ENCODE measurements at places on chromosomes 11 and 22.

GRCh38 chr11:14644226-14645014 lies 816 bp downstream of the PDE3B start:
- peak; percentile 68 for DNase-seq

DNA sequence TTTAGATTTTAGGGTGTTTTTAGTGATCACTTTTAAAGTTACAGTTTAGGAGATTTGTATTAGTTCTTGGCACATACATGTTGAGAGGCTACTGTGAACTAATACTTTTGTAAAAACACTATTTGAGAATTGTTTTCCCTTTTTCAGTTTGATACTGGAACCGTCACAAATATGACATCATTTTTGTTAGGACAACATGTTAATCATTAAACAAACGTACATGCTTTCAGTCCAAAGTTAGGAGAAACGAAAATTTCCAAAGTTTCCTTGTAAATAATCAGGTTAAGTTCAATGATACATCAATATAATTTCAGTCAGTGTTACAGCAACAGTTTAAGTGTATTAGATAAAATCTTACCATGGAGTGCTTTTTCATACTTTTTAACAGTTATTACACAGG lies 53.1 kb downstream of the SPECC1L start:
- no peak for DNase-seq

- no peak for DNase-seq
These were observed 38.5 kb upstream of the FJX1 start for GRCh38 chr11:35579557-35580396.

- no peak for DNase-seq
These were observed 56.2 kb upstream of the ZBED5 start for GRCh38 chr11:10914050-10914449.

DNA sequence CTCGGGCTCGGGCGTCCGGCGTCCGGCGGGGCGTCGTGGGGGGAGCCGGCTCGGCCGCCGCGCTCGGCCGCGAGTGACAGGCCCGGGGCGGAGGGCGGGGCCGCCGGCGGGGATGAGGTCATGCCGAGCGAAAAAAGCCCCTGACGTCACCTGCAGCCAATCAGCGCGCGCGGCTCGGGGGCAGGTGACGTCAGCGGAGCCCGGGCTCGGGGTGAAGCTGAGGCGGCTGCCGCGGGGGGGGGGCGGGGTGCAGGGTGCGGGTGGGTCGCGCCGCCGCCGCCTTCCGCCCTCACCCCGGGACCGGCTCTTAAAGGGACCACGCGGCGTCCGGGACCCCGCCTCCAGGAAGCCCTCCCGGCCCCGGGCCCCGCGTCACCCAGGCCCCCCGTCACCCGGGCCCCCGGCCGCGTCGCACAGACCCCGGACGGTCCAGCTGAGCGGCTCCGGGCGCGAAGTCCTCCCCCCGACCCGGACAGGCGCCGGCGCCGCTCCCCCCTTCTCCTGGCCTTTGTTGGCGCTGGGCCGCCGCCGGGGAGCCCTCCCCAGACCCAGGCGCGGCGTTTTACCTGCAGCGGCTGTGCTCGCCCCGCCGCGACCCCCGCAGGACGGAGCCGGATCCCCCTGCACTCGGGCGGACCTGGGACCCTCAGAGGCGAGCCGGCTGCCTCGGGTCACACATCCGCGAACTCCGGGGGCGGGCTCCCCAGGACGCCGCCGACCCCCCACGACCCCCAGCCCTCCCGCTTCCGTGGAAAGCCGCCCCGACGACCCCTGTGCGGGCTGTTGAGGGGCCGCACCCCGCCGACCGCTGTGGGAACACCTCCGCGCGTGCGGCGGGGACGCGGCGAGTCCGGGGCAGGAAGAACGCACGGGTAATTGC lies at the start of gene DUSP8:
Gene DUSP8 (minus strand): TSS at position 75 of the 880 bp plus-strand sequence. CDS start 6,445 bp downstream, outside the sequence.
- DNase-seq = peak; percentile 72

DNA sequence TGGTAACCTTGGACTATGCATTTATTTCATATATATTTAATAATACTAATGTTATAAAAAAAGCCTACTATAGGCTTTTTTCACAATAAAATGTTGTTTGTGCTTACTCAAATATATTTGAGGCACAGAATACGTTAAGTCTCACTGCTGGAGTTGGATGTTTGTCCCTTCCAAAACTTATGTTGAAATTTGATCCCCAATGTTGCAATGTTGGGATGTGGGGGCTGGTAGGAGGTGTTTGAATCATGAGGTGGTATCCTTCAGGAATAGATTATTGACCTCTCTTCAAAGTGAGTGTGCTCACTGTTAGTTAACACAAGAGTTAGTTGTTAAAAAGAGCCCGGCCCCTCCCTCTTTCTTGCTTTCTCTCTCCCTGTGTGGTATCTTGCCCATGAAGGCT lies 1295.9 kb downstream of the JRKL start:
- no peak for DNase-seq

- DNase-seq = no peak
These were observed 1.4 kb upstream of the EMSY start for GRCh38 chr11:76443268-76443980.

DNA sequence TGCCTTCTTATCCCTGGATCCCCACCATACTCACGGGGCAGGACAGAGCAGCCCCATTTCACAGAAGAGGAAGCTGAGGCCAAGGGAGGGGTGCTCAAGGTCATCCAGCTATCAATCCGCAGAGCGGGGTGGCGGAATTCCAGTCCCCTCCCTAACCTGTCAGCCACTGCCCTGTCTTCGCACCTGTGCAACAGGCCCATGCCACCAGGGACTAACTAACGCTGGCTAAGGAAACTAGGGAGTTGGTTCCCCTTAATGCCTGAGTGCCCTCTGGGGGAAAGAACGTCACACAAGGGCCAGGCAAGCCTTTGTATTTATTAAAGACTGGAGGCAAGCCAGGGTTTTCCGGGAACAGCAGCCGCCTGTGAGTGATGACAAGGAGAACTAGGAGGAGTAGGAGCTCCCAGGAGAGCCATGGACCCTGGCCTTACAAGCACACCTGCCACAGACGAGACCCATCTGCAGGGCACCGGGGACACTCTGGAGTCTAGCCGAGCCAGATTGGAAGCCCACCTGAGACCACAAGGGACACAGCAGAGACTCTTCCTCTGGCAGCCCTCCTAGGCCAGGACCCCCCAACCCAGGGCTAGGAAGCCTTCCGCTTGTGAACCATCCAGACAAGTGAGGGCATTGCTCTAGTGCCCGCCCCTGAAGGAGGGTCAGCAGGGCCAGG lies 64.4 kb downstream of the MYH9 start:
- DNase-seq = no peak

- DNase-seq = no peak
These were observed 415.3 kb upstream of the CADM1 start for GRCh38 chr11:115919341-115920091.

GRCh38 chr11:44313761-44314489 lies 4.0 kb upstream of the ALX4 start:
- DNase-seq = no peak

GRCh38 chr22:35044607-35045390 lies 21.2 kb upstream of the ISX start:
- DNase-seq = no peak

DNA sequence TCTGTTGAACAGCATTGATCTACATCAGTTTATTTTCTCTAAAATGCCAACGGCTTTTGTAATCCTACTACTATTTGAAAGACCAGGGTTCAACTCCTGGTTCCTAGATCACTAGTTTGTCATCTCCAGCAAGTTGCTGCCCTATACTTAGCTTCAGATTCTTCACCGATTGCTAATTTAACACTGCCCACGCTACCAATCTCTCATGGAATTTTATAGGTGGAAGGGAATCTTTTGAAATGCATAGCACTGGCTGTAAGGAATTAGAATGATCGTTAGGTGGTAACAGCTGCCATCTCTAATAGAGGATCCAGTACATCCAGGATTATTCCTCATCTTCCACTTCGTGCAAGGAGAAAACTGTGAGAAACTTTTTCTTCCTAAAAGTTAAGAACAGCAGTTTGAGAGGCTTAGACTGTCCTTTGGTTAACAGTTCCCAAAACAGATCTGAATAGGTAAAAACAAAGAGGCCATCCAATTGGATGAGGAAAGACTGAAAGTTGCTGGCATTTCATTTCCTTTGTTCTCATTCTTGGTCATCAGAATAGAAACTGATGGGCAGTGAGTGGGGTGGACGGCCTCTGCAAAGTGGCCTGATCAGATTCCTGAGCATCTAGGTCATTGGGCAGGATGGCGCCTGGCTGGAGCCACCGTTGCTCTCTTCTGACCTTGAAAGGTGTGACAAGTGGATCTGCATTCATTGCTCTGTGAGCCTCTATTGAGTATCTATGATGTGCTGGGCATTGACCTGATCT lies 236.3 kb upstream of the SORL1-AS1 start:
- no peak for DNase-seq

GRCh38 chr11:30346068-30346688 lies 23.3 kb downstream of the ARL14EP start:
- peak; percentile 77 for DNase-seq

DNA sequence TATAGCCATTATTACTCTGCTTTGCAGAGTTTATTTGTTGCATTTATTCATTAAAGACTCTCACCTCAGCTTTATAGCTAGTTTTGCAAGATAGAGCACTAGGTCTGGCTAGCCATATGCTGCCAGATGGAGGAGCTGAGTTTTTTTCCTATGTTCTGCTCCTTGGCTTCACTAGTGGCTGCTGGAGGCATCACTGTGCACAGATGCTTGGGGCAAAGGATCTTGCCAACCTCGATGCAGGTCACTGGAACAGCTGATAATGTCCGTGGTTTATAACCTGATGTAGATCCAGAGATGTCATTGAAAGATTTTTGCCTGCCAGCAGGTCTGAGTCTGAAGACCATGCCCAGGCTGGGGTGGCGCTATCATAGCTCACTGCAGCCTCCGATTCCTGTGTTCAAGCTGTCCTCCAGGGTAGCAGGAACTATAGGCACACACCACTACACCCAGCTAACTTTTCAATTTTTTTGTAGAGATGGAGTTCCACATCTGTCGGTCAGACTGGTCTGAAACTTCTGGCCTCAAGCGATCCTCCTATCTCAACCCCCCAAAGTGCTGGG lies 63.2 kb downstream of the PACS1 start:
- DNase-seq = peak; percentile 75

GRCh38 chr11:33920838-33921613 lies 29.1 kb upstream of the LMO2 start:
- DNase-seq = no peak

- no peak for DNase-seq
These were observed 12.9 kb upstream of the CDKN1C start for GRCh38 chr11:2898366-2899079.

DNA sequence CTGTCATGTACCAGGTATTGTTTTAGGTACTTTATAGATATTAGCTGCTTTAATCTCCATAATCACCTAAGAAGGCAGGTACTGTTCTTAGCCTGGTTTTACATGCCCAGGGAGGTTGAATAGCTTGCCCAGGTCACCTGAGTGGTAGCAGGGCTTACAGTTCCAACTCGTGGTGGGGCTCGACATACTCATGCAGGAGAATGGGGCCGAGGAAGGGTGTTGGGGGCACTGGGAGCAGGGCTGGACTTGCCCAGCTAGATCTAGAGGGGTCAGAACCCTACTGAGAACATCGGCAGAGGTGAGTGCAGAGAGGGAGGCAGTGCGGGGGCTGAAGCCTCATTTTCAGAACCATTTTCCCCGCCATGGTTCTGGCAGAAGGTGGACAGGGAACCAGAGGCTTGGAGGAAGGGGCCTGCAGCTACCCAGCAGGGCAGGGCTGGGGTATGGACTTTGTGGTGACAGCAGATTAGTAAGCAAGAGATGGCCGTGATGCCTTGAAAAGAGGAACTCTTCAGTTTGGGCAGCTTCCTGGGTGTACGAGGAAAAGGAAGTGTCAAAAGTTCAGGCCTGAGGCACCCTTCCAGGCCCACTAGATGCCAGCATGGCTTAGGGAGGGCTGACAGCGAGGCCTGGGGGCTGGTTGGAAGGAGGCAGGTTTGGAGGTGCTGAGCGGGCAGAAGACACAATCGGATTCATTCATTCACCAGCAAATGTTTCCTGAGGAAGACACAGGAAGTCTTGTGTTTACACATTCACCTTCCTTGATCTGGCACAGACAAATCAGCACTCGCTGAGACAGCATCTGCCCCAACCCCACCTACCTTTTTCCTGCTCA lies 54.7 kb upstream of the LYVE1 start:
- no peak for DNase-seq

DNA sequence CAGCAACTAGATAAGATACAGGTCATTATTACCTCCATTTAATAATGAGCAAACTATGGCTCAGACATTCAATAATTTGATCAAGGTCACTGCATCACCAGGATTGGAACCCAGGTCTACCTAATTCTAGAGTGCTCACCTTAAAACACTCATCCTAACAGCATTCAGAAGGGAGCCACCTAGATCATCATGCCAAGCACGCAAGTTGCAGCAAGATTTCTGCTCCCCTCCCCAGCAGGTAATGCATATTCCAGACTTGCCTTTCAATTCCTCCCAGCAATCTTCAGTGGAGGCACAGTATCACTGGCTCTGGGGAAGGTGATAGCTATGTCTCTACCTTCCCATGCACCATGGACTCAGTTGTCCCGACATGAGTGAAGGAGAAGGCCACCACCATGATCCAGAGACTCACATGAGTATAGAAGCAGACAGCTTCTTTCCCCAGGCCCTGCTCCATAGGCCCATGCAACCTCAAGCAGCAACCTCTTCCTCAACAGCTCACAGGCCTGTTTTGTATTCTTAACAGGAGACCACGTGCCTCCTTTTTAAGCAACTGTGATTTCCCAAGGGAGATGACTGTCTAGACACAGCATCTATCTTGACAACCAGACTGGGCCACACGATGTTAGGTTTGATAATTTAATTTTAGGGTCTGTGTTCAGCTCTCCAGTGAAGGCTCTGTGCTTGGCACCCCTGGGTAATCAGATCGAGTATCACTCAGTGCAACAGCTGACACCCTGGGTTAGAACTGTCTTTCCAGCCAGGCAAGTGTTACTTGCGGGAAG lies 36.4 kb downstream of the RAB30 start:
- peak; percentile 72 for DNase-seq

- no peak for DNase-seq
These were observed 8.5 kb upstream of the GAL3ST1 start for GRCh38 chr22:30582788-30583545.

DNA sequence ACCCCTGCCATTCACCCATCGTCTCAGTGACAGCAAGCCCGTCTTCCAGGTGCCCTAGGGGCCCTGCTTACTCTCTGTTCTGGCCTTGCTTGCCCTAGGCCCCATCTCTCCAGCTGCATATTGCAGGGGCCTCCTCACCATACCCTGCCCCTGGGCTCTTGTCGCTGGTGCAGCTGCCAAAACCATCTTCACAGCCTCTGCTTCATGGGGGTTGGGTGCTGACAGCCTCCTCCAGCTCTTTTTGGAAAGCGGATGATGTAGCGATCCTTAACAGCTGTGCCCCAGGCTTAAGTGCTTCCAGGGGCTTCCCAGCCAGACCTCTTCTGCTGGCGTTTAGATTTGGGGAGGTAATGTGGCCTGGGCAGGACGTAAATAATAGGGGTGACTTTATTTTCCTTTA lies 61.2 kb upstream of the SUSD2 start:
- DNase-seq = peak; percentile 84

- DNase-seq = no peak
These were observed 1.0 kb downstream of the POLA2 start for GRCh38 chr11:65262776-65263175.

GRCh38 chr22:46948411-46949144 lies 186.1 kb downstream of the TBC1D22A start:
- DNase-seq = no peak

GRCh38 chr11:31640611-31641010 lies 131.0 kb downstream of the ELP4 start:
- peak; percentile 73 for DNase-seq
